ENCODE measurements at places on chromosomes 11 and 22.
A peak's percentile ranks its signal among the peaks of the same experiment; 100 is the strongest.

DNA sequence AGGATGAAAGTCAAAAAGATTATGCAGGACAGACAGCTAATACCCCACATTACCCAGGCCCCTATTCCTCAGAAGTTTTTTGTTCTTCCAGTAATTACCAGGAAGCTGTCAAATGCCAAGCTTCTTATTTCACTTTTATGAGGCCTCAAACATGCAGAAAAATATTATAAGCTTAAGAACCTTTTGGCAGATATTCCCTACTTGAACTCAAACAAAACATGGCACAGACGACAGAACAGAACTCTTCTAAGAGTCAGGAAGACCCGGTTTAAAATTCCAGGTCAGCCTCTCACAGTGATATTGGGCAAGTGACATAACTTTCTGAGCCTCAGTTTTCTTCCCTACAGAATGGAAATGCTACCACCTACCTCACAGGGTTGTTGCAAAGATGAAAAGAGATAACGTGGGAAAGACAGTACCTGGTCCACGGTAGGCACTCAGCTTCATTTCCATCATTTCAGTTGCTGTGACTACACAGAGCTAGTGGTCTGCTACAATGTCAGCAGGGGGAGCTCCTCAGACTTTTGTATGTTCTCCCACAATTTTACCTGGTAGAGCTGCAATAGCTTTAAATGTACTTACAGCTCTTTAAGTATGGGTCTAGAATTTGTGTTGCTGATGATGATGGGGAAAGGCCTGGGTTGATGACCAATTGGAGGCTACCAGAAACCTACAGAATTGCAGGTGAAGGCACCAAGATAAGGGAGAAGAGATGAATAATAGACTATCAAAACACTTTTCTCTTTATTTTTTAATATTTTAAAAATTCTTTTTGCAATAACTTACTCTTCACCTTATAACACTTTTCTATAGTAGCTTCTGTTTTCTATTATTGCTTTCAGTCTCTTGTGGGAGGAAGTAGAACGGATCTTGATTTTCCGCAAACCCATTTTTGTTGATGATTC lies 98.3 kb upstream of the CHRM4 start:
- no peak for DNase-seq

DNA sequence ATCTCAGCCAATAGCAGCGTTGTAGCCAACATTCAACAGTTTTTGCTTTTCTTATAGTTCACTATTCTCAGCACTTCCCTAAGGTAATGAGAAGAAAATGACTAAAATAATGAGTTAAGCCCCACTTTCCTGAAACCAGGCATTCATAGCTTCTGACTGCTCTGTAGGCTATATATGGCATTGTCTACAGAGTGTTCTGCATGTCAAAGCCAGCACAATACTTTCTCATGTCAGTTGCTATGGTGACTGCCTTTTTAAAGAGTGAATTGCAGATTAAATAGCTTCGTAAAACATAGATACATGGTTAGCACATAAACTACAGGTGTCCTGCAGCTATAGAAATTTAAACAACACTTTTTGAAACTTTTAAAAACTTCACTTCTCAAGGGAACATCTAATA lies 1256.1 kb upstream of the CNTN5 start:
- no peak for DNase-seq

GRCh38 chr11:66225066-66225465 lies 43.4 kb upstream of the RAB1B start:
- DNase-seq, result no peak

DNA sequence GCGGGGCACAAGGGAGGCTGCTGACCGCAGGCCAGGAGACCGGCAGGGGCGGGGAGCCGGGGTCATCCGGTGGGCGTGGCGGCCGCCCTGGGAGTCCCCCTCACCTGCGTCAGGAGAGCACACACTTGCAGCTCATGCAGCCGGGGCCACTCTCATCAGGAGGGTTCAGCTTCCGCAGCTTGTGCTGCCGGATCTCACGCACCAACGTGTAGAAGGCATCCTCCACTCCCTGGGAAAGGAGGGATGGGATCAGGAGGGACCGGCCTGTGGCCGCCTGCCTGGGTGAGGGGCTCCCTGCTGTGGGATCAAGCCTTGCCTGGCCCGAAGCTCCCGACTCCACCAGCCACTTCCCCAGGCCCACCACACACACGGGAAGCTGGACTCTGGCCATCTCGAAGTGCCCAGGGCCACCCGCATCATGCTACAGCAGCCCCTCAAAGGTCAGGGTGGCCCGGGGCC lies 2.8 kb downstream of the HRAS start:
- DNase-seq, result peak; percentile 14

- no peak for DNase-seq
These were observed 28.9 kb downstream of the DAGLA start for GRCh38 chr11:61709110-61709509.

DNA sequence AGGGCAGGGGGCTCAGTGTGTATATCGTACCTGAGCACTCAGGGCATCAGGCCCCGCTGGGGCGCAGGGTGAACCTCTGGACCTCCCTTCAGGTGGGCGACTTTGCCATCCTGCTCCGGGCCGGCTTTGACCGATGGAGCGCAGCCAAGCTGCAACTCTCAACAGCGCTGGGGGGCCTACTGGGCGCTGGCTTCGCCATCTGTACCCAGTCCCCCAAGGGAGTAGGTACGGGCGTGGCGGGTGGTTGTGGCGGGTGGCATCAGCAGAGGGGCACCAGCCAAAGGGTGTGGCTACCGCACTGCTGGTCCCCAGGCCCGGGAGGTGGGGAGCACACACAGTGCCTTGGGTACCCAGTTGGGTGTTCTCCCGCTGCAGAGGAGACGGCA lies 6.3 kb downstream of the SLC39A13 start:
- no peak for DNase-seq

DNA sequence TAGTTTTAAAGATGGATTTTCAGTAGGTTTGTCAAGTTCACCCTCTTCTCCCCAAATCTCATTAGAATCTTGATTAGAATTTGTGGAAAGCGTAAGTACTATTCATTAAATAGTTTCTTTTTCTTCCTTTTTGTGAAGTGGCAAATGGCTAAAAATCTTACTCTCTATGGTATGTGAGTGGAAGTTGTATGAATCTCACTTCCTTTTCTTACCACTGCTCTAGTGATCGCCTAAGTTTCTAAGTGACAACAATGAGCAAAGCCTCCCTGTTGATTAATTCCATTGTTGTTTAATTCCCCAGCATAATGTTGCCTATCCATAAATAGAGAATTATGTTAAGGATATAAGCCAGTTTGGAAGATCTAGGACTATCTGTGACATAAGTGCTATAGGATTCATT lies 82.7 kb downstream of the PGR start:
- DNase-seq, result no peak

- DNase-seq, result no peak
These were observed 55.3 kb upstream of the TEAD1 start for GRCh38 chr11:12618743-12619540.

- no peak for DNase-seq
These were observed 133.2 kb downstream of the DSCAML1 start for GRCh38 chr11:117663821-117664220.

GRCh38 chr11:45890886-45891550 lies 5.6 kb downstream of the MAPK8IP1 start:
- no peak for DNase-seq
